GM04503 (cell line): ENCODE measurements at places on chromosomes 5 and 9.

- DNase-seq = no peak
These were observed 1.5 kb downstream of the SURF1 start for GRCh38 chr9:133354766-133355165.

- no peak for DNase-seq
These were observed 72.8 kb upstream of the ZNF608 start for GRCh38 chr5:124819201-124819600.

- DNase-seq = no peak
These were observed 362.7 kb downstream of the GADD45G start for GRCh38 chr9:89967527-89967926.

DNA sequence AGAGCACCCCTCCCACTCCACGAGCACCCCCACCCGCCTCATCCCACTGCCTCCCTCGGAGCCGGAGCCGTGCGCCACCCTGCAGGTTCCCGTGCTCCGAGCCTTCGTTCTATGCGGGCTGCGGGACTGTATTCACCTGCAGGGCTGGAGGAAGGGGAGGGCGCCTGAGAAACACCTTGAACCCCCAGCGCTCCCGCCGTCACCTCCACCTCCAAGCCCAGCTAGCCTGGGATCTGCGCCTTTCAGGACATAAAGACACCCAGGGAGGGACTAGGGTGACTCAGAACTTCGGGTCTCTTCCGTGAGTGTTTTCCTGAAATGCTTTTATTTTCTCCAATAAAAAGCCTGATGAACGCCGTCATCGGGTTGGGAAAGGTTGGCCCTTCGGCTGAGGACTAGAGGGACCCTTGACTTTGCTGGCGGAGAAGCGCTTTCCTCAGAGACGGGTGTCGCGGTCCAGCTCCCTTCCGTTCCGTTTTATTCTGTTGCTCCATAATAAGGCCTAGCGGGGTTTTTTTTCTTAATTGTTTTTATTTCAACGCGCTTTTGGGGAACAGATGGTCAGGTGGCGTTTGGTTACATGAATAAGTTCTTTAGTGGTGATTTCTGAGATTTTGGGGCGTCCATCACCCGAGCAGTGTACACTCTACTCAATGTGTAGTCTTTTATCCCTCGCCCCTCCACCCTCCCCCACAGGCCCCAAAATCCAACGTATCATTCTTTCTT is 4.6 kb downstream of the TLX3 start:
- DNase-seq = no peak

DNA sequence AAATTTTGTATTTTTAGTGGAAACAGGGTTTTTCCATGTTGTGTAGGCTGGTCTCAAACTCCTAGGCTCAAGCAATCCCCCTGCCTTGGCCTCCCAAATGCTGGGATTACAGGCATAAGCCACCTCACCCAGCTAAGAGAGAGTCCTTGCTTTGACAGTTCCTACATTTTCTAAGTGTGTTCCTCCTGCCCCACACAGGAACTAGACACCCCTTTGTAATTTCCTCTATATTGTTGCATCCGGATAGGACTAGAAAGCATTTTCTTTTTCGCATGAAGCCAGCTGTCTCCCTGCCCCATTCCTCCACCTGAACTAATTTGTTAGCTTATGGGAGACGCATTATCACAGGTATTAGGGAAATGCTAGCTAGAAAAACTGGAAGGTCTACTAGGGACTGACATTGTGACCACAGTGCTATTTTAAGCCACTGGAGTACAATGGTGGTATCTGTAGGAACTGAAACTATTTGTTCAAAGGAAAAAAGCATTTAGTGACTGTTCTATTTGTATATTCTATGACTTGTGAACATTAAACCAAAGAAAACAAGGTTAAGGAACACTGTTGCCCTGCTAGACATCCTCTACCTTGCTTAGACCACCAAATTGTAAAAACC is 214.1 kb downstream of the SMARCA2 start:
- no peak for DNase-seq

GRCh38 chr5:128966846-128967245 is 1.6 kb downstream of the SLC27A6 start:
- no peak for DNase-seq

DNA sequence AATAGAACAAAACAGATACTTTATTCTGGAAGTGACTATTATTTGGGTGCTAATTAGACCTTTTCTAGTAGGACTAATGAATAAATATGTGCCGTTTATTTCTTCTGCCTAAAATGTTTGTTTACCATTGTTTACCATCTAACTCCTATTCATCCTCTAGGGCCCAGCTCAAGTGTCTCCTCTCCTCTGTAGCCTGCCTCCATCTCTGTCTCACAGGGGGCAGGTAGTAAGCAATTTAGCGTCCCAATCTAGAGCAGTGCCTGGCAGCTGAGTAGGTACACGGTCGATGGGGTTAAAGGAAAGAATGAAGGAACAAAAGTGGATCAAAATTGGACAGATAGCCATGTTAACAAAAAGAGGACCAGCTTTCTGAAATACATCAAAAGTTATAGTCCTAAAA is 230.9 kb downstream of the SLF1 start:
- DNase-seq = no peak

DNA sequence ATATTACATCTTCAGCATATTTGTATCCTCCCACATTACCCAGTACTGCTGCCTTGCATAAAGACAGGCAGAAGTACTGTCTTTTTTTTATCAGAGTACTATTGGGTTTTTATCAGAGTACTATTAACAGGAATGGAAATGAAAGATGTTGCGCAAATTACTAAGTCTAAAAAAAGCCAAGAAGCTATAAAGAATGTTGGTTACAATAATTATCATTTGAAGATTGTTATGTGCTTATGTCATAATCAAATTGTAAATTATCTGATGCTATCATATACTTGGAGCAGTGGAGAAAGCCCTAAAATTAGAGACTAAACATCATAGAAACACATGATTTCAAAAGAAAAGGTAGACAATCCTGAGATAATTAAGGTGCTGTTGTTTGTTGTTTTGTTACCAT is 188.8 kb downstream of the CCDC192 start:
- no peak for DNase-seq

GRCh38 chr9:89278997-89279739 is 31.8 kb upstream of the CKS2 start:
- peak; percentile 15 for DNase-seq
